ENCODE measurements at places on chromosomes 6 and 20. TPM values are rescaled to one million over a fixed set of nuclear protein-coding genes. Genes with fewer than 3 reads are reported as not detected.

DNA sequence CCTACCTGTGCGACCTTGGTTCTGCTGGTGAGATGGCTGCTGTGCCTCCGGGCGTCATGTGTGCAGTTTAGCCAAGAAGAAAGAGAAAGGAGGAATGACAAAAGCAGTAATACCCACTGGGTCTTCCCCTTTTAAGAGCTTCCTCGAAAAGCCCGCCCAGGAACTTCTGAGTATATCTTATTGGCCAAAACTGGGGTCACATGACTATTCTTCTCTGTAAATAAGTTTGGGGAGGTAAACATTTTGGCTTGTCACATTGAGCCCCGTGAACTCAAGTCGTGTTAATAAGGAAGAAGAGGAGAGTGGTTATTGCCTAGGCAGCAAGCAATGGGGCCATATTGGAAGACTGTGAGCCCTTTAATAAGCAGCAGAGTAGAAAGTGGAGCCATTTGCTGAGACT lies 130.4 kb upstream of the ECI2 start:
- H3K36me3 ChIP-seq: no peaks in the 10 kb centered on the region
- no peak for DNase-seq
- H3K4me1 ChIP-seq: no peaks in the 10 kb centered on the region

DNA sequence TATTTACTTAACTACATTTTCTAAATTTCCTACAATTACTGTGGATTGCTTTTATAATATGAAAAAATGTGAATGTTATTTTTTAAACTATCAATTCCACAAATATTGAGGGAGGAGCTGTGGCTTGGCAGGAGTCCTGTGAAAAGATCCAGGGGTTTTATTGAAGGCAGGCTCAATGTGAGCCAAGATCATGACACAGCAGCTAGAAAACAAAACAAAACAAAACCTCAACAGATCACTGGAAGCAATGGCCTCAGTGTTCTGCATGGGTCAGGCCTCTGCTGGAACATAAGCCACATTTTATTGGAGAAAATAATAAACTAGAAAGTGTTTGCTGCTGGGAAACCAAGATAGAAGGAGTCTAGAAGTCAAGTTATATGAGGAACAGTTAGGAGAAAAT lies 19.4 kb upstream of the RCAN2 start:
- peaks cover 7% of the 10 kb centered on the region for H3K27me3 ChIP-seq
- no peaks in the 10 kb centered on the region for H3K36me3 ChIP-seq
- DNase-seq: no peak
- H3K4me1 ChIP-seq: no peaks in the 10 kb centered on the region
- H3K27ac ChIP-seq: no peak overlapping the region

ENPP3 gene
- 0.45 TPM for total RNA-seq

- H3K27me3 ChIP-seq: peaks cover 16% of the 10 kb centered on the region
- DNase-seq: no peak
- no peaks in the 10 kb centered on the region for H3K36me3 ChIP-seq
Measured at GRCh38 chr6:17021539-17021889, 80.3 kb upstream of the STMND1 start.

- peaks cover 15% of the 10 kb centered on the region for H3K4me1 ChIP-seq
- no peak overlapping the region for H3K27ac ChIP-seq
- no peak for DNase-seq
Measured at GRCh38 chr6:137763886-137764285, 103.2 kb upstream of the TNFAIP3 start.

SLC32A1 gene
- not detected for total RNA-seq

EHMT2 gene
- total RNA-seq: 64.0 TPM

C20orf202 gene
- total RNA-seq: not detected

DNA sequence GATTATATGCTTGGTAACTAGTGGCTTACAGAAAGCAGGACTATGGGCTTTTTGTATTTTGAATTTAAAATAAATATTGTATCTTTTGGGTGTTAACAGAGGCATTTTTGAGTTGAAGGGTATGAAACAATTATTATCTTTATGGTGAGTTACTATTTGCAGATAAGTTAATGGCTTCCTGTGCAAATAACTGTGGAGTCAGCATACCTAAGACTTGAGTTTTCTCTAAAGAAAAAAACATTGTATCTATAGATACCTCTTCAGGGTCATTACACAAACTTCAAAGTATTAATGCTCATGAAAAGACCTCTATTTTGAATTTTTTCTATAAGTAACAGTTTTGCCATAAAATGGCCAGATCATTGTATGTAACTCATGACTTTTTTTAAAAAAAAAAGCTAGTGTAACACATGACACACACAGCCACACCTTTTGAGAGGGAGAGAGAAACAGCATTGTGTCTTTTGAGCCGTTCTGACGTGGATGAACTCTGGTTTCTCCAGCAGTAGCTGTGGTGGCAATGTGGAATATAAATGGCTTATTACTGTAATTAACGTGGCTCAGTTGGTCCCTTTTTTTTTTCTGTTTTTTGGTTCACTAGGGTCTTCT lies 36.3 kb downstream of the PLEKHG1 start:
- peaks cover 26% of the 10 kb centered on the region for H3K27me3 ChIP-seq
- no peak for DNase-seq
- peaks cover 2% of the 10 kb centered on the region for H3K36me3 ChIP-seq
- H3K27ac ChIP-seq: no peak overlapping the region

DNA sequence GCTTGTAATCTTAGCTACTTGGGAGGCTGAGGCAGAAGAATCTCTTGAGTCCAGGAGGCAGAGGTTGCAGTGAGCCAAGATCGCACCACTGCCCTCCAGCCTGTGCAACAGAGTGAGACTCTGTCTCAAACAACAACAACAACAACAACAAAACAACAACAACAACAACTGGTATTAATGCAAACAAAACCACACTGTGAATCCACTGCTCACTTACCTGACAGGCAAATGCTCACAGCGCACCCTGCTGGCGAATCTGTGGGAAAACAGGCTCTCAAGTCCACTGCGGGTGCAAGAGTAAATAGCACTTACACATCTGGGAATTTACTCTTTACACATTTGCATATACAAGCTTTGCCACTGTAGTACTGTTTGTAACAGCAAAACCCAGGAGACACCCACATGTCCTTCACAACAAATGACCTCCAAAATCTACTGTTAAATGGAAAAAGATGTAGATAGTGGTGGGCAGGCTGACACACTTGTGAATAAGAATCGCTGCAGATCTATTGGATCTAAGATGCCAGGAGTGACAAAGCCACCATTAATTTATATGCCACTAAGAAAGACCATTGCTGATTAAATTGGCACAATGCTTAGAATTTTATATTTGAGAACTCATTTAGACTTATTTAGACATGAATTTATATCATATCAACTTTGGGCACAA lies 29.3 kb downstream of the NSFL1C start:
- peak; percentile 71 for DNase-seq
- peaks cover 30% of the 10 kb centered on the region for H3K4me1 ChIP-seq
- H3K27ac ChIP-seq: no peak overlapping the region
- peaks cover 16% of the 10 kb centered on the region for H3K36me3 ChIP-seq

GRCh38 chr20:38220587-38221118 lies 39.9 kb downstream of the KIAA1755 start:
- no peak for DNase-seq
- no peaks in the 10 kb centered on the region for H3K36me3 ChIP-seq
- no peak overlapping the region for H3K4me3 ChIP-seq
